ENCODE measurements at places on chromosomes 16 and 17.
A peak's percentile ranks its signal among the peaks of the same experiment; 100 is the strongest.

- no peak for DNase-seq
Measured at GRCh38 chr17:64399071-64399766, 8.6 kb upstream of the PECAM1 start.

DNA sequence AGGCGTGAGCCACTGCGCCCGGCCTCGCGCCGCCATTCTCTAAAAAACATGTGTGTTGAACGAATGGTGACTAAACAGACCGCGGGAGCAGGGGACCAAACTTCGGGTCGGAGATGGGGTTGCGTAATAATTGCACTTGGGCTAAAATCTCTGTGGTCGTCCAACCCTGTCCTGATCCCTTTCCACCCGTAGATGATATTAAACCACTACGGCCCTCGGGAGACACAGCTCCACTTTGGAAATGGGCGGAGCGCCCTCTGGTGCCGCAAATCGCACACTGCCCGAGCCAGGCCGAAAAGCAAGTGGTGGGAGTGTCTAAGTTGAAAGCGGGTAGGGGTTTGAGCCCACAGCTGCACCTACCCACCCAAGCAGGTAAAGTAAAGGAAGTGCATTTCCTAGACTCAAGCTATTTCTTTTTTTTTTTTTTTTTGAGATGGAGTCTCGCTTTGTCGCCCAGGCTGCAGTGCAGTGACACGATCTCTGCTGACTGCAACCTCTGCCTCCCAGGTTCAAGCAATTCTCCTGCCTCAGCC, 17.0 kb downstream of the CAVIN1 start:
- peak; percentile 85 for DNase-seq

DNA sequence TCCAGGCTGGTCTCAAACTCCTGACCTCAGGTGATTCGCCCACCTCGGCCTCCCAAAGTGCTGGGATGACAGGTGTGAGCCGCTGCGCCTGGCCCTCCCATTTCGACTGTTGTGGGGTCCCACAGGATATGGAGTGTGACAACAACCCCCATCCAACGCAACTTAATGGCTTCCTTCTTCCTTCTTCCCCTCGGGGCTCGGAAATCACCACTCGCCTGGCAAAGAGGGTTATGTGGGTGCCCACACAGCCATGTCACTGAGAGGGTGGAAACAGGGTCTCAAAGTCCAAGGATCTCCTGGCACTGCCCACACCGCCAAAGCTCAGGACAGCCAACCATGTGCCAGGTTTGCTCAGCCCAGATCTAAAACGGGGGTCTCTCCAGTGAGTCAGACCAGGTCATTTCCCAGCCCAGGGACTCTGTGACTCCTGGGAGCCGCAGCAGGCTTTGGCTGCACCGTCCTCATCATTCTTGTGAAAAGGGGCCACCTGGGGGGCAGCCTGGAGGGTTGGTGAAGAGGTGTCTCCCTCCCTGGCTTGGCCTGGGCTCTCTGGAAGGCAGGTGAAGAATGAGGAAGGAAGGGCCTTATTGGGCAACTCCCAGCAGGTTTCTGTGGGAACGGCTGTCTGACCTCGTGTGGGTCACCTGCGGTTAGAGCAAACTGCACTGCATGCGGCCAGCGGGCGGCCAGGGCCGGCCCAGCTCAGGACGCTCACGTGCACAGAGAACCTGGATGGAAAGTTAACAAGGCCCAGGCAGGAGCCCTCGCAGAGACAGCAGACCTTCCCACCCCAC, 25.3 kb upstream of the LITAF start:
- no peak for DNase-seq

DNA sequence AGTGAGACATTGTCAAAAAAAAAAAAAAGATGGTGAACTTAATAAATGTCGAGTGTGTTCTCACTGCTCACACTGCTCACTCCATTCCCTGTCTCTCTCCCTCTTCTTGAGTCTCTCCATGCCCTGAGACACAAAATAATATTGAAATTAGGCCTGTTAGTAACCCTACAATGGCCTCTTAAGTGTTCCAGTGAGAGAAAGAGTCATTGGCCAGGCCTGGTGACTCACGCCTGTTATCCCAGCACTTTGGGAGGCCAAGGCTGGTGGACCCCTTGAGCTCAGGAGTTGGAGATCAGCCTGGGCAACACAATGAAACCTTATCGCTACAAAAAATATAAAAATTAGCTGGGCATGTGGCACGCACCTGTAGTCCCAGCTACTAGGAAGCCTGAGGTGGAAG, 16.2 kb upstream of the CSF3 start:
- no peak for DNase-seq

GRCh38 chr17:81665205-81666091, 957 bp downstream of the OXLD1 start:
- no peak for DNase-seq

- no peak for DNase-seq
Measured at GRCh38 chr17:35799942-35800341, 4.5 kb upstream of the MMP28 start.

- DNase-seq, result no peak
Measured at GRCh38 chr17:71801301-71801700, 319.5 kb upstream of the SOX9 start.

- no peak for DNase-seq
Measured at GRCh38 chr16:48446534-48446920, 61.3 kb upstream of the SIAH1 start.

DNA sequence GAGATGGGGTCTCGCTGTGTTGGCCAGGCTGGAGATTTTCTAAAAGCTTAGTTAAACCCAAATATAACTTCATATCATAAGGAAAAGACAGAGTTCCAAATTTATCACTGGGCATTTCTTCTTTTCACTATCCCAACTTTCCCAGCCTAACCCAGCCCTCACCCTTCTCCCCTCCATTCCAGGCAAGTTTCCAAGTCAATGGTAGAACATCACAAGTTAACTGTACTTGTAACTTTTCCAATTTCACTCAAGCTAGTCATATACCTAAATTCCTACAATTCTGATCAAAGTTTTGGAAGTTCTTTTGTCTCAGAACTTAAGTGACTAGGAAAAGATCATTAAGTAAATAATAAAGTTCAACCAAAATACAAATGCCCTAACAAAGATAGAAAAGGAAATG, 61.2 kb downstream of the USP32 start:
- no peak for DNase-seq

- DNase-seq, result no peak
Measured at GRCh38 chr17:42422412-42422957, 571 bp downstream of the CAVIN1 start.

GRCh38 chr16:17283016-17283415, 187.7 kb downstream of the XYLT1 start:
- DNase-seq, result no peak

DNA sequence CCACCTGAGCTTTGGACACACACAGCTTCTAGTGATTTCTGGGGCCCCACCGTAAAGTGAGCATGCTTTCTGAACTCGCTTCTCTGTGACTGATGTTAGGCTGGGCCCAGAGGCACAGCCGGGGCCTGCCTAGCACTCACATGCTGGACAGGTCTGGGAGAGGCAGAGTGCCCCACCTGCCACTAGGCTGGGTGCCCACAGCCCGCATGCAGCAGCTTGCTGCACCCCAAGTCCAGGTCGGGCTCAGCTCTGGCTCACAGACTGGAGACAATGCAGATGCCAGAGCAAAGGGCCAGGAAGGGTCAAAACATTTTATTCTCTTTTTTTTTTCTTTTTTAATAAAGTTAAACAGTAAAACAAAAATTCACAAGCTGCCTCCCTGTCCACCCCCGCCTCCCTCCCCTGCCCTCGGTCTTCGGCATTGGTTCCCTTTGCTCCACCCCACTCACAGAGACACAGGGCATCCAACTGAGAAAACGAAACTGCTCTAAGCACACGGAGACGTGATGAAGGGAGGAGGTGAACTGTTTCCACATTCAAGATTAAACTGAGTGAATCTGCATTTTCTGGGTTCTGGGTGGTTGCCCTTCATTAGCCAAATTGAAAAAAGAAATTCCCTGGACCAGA, 9.7 kb downstream of the CNP start:
- DNase-seq, result no peak

DNA sequence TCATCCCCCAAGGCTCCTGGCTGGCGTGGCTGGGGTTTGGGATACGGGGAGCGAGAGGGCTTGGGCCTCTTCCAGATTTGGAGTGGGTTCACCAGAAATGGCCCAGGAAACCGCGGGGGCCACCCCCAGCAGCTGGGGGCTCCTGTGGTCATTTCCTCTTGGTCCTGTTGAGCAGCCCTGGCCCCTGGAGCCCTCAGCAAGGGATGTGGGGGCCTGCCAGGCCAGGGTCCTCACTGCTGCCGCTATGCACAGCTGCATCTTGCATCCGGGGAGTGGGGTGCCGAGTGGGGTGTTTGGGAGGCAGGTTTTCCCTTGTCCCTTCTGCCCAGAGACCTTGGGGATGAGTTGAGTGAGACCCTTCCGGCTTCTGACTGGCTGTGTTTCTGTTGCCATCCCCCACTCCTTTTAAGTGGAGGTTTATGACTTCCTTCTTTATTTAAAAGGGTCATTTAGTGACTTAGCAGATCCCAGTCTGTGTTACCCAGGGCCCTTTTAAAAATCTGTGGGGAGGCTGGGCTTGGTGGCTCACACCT, 319.8 kb downstream of the SEC14L1 start:
- DNase-seq, result no peak

DNA sequence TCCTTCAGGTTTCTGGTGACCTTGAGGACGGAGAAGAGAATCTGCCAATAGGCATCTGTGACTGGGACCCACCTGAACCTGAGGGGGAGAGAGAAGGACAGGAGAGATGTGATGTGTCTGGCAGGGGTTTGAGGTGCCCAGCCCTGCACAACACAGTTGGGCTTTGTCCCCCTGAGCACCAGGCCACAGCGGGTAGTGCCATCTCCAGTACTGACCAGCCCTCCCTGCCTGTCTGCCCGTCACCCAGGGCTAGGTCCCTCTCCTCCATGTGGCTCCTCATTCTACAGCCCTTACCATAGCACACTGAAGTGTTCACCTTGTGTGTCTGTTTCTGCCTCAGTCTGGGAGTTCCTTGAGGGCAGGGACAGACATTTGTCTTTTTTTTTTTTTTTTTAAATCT, 30.8 kb downstream of the NLRP1 start:
- no peak for DNase-seq

DNA sequence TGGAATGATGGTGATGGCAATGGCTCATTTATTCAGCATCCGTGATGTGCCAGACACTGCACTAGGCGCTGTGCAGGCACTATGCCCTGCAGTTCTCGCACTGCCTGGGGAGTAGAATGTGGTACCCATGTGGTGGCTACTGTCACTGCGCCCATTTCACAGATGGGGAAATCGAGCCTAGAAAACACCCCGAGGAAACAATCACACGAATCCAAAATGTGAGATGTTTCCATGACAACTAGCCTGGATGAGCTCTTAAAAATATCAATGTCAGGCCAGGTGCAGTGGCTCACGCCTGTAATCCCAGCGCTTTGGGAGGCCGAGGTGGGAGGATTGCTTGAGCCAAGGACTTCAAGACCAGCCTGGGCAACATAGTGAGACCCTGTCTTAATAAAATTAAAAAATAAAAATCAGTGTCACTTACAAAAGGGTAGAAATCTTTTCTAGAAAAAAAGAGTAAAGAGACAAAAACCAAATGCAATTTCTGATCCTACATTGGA, 57.9 kb upstream of the TNRC6A start:
- no peak for DNase-seq

DNA sequence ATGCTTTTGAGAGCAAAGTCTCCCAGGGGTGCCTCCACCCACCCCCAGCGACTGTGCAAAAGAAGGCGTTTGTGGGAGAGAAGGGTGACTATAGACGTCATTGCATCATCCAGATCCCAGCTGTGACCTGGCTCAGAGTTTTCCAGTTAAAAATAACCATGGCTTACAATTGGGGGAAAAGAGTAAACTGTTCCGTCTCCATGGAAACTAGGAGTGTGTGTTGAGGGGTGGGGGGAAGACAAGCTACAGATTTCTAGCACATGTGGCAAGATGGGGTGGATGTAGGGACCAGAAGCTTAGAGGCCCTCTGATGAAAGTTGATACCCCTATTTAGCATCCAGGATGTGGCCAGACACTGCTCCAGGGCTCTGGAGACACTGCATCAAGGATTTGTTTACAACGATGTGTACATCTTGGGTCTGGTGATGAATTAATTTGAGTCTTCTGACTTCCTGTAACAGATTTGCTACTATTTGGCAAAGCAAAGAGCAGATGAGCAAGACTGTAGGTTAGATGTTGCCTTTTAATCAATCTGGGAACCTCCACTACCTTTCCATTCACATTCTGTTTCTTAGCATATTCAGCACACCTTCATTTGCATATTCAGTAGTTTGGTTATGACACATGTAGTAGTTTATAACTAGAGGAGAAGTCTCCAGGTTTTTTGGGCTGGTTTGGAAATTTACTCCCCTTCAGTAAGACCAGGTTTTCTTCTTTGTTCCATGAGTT, 6.2 kb upstream of the DUSP14 start:
- no peak for DNase-seq

DNA sequence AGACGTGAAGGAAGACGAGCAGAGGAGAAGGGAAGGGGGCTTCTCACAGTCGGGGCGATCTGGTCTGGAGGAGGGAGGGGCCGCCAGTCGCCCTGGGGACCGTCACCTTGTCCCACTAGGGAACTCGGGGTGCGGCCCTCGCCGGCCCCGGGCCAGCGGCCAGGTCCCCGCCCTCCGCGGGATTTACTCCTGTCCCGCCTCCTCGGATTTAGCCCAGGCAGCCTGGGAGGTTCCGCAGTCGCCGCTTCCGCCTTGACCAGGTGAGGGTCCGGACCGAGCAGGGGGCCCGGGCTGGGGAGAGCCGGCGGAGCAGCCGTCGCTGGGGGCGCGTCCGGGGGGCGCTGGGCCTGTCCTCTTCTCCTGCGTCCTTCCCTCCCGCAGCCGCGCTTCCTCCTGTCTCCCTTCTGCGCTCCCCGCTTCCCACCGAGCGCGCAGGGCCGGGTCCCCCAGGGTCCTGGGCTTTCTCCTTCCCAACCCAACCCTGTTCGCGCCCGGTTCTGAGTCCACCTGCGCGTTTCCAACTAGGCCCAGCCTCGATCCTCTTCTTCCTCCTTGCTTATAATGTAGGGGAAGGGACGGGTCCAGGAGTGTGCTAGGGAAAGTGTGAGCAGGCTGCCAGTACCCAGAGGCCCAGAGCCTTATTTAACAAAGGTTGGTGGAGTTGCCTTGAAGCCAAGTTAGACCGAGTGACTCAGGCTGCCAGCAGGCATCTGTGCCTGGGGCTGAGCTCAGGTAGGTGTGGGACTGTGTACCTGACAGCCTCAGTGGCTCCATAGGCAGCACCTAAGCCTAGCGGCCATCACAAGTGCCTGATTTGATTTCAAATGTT, at the start of gene TNK1:
Gene TNK1 (plus strand): TSS at position 235 of the 829 bp plus-strand sequence. CDS start 1,838 bp downstream, outside the sequence.
- no peak for DNase-seq

DNA sequence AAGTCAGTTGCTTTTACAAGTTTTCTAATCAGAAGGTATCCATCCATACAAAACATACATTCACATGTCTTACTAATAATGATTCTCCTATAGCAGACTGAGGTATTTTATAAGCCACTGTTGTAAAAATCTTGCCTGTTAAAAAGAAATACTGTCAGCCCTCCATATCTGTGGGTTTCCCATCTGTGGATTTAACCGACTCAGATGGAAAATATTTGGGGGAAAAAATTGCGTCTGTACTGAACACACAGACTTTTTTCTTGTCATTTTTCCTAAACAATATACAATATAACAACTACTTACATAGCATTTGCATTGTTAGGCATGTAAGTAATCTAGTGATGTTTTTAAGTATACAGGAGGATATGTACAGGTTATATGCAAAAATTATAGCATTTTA, 90.4 kb downstream of the PARN start:
- DNase-seq, result no peak

GRCh38 chr16:86662195-86662594, 83.8 kb downstream of the FOXL1 start:
- DNase-seq, result no peak

Measured in germinal center (tissue), 1 donor.